ENCODE measurements at places on chromosomes 7 and 10. TPM values are rescaled to one million over a fixed set of nuclear protein-coding genes. Genes with fewer than 3 reads are reported as not detected.

The CLRN3 gene
- total RNA-seq = not detected

The NODAL gene
- total RNA-seq = 29.9 TPM

The CPA4 gene
- total RNA-seq = not detected

The TMEM229A gene
- 0.80 TPM for total RNA-seq

The CFAP70 gene
- total RNA-seq = 0.17 TPM

The TRIM74 gene
- not detected for total RNA-seq

The CTAGE8 gene
- 1.4 TPM for total RNA-seq

The ERVW-1 gene
- total RNA-seq = not detected

The OR2A42 gene
- 0.27 TPM for total RNA-seq

The RNF133 gene
- total RNA-seq = 2.0 TPM

The CADPS2 gene
- 36.9 TPM for total RNA-seq

The HGF gene
- 1.1 TPM for total RNA-seq

DNA sequence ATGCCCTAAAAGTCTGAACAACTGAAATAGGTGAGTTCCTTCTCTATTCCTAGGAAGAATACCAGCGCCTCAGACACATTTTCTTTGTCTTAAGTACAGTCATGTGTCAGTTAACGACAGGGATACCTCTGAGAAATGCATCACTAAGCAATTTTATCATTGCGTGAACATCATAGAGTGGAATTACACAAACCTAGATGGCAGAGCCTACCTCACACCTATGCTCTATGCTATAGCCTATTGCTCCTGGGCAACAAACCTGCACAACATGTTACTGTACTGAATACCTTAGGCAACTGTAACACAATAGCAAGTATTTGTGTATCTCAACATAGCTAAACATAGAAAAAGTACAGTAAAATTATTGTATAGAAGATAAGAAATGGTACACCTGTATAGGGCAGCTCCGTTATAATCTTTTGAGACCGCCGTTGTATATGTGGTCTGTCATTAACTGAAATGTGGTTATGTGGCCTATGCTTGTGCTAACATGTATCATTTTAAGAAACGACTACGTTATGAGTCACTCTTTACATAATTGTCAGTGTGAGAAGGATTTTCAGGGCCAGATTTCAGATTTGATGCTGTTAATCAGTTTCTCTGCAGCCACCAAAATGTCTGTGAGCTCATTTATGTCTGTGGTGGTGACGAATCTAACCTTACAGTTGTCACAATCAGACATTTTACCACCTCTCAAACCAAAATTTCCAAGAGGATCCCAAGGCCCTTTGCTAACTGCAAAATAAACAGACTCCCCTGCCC is 66.1 kb upstream of the STK17A start:
- no peak for DNase-seq

GRCh38 chr7:64599359-64599758 is 36.5 kb upstream of the ZNF680 start:
- DNase-seq = no peak

GRCh38 chr10:24363070-24363469 is 154.1 kb downstream of the KIAA1217 start:
- DNase-seq = no peak

DNA sequence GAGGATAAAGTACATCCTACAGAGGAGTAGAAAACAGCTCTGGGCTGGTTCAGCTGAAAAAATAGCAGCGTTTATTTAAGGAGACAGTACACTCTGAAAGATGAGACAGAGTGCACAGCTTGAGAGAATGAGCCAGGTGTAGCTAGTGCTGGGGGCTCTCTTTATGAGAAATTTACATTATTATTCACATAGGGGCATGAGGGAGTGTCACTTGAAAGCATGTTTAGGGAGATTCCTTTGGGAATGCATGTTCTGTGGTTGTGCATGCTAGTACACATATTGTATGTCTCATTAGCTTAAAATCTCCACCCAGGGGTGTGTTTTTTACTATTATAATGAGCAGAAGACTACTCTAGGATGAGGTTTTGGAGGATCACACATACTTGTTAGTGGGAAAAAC is 1224.4 kb downstream of the REEP3 start:
- DNase-seq = no peak

GRCh38 chr10:119650692-119651513 is at the start of gene BAG3:
Gene BAG3 (plus strand): TSS chr10:119651380. CDS start chr10:119651676, 296 bp downstream.
- peak; percentile 93 for DNase-seq

DNA sequence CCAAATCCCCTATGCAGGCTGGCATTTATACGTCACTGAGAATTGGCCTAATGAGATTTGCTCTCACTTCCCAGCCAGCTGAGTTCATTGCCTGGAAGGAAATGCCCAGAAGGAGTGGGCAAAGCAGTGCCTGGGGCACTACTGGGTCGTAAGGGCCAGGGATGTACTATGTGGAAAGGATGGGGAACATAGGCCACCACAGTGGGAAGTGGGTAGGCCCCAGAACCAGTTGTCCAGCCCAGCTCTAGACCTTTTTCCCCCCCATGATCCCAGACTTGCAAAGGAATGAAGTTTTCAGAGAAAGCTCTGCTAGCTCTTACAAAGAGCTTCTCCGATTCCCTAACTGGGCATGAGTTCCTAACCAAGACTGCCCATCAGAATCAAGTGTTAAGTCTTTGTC is 13.9 kb downstream of the TRPV5 start:
- no peak for DNase-seq

DNA sequence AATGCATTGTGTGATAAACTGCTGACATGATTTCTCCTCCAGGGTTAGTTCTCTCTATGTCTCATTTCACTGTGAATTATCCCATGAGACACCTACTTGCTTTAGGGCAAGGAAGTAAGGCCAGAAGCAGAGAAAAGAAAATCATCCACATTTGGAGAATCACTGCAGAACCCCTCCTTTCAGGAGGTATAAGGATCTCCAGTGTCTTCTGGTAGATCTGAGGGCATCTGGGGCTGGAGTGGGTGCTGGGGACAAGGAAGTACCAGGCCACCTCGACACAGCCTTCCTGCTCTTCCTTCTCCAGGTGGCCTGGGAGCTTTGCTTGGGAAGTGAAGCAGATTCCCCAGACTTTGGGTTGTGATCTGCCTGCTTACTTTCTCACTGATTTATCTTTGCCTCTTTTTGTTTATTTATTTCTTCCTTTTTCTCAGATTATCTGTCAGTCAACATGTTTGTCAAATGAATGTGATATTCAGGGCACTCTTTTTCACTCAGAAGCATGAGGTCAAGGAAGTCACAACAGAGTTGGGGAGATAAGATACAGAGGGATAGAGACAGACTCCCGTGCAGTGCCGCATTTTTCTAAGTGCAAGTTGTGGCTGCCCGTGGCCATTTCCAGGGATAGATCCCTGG is 12.4 kb upstream of the CAMK2G start:
- DNase-seq = no peak

DNA sequence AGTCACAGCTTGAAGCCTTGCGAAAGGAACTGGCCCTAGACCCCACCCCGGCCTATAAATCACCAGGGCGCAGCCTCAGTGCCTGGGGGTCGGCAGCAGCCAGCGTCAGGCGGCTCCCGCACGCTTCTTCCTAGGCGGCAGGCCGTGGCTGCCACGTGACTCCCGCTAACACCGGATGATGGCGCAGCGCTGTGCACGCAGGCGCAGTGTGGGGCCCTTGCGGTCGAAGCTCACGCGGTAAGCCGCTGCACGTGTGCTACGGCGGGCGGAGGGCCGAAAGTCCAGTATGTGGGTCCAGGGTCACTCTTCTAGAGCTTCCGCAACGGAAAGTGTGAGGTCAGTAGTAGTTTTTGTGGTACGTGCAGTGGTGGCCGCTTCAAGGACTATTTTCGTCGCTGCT is at the start of gene STK31:
Gene STK31 (plus strand): TSS at position 220 of the 400 bp plus-strand sequence. CDS start 67 bp downstream, at position 287.
- peak; percentile 53 for DNase-seq

- DNase-seq = peak; percentile 11
These were observed 19.5 kb downstream of the C10orf67 start for GRCh38 chr10:23325132-23325531.

GRCh38 chr10:36303896-36304295 is 661.8 kb upstream of the FZD8 start:
- no peak for DNase-seq

GRCh38 chr7:38327637-38328036 is 54.2 kb upstream of the TARP start:
- no peak for DNase-seq

- DNase-seq = no peak
These were observed 482.1 kb downstream of the DNAJB6 start for GRCh38 chr7:157818701-157819454.

DNA sequence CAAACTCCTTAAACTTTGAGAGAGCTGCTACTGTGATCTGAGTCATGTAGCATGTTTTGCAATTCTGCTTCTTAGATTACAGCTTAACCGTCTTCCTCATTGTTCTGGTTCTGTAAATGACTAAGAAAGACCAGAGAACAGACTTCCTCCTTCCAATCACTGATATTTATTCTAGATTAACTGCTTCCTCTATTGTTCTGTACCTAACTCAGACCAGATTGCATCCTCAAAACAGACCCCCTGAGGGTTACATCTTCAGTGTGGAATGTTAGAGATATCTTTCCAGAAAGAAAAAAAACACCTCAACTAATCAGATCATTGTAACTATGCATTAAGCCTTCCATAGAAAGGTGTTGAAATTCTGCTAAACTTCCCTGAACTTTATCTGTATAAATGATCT is 5.7 kb upstream of the PIP start:
- DNase-seq = no peak

GRCh38 chr7:127998671-127999070 is 32.6 kb downstream of the LRRC4 start:
- no peak for DNase-seq

GRCh38 chr7:149224352-149224751 is 15.1 kb upstream of the ZNF212 start:
- DNase-seq = no peak

GRCh38 chr7:13057462-13058200 is 370.2 kb downstream of the ARL4A start:
- no peak for DNase-seq

GRCh38 chr7:129703751-129704150 is 92.2 kb downstream of the NRF1 start:
- no peak for DNase-seq

DNA sequence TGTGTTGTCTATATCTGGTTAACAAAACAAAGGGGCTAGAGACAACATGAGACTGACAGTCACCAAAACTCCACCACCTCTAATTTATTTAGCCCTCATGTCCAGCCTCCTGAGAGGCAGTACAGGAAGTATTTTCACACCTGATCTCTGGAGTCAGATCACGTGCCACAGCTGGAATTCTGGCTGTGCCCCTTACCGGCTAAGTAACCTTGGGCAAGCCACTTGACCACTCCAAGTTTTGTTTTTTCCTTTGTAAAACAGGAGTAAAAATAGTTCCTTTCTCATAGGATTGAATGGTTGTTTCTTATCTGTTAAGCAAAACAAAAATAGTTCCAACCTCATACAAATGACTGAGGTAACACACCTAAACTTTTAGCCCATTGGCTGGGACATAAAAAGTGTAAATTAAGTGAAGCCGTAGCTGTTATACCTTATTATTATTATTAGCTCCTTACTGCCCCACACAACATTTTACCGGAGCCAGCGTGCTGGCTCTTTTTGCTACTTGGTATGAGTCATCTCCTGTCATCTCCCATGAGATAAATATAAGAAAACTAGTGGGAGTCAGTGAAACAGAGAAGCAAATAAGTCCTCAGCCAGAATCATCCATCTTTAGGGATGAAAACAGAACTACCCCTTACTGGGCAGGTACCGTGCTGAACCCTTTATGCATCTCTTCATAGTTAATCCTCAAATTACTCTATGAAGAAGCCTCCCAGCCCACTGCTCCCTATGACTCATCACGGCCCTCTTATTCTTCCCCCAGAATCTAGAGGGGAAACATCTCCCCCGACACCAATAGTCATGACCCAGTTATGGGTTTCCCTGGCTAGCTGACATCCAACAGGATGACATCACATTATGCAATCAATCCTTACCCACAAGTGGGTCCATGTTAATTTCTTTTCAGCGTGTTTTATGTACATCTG is 44.9 kb downstream of the PPP1R3C start:
- DNase-seq = no peak

DNA sequence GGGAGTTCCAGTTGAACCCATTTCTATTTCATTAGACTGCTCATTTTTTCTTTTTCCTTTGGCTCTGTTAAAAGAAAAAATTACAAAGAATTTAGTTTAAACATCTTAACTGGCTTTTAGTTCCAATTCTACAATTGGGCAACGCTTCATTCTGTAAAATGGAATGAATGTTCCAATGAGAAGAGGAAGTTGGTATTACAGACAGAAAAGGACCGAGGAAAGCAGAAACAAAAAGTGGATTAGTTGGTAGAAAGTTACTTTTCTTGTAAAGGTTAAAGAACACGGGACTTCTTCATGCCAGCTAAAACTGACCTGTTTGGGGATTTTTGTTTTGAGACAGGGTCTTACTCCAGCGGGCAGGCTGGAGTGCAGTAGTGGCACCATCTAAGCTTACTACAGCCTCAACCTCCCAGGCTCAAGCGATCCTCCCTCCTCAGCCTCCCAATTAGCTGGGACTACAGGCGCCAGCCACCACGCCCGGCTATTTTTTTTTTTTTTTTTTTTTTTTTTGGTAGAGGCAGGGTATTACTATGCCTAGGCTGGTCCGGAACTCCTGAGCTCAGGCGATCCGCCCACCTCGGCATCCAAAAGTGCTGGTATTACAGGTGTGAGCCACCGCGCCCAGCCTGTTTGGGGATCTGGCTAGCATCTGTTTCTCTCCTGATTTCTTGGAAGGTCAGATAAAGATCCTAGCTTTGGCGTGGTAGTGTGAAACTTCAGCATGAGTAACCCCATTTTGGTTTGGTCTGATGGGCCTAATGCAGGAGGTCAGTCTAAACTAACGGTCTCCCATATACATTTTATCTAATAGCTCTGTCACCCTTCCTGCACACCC is 1.3 kb upstream of the VDAC2 start:
- no peak for DNase-seq

DNA sequence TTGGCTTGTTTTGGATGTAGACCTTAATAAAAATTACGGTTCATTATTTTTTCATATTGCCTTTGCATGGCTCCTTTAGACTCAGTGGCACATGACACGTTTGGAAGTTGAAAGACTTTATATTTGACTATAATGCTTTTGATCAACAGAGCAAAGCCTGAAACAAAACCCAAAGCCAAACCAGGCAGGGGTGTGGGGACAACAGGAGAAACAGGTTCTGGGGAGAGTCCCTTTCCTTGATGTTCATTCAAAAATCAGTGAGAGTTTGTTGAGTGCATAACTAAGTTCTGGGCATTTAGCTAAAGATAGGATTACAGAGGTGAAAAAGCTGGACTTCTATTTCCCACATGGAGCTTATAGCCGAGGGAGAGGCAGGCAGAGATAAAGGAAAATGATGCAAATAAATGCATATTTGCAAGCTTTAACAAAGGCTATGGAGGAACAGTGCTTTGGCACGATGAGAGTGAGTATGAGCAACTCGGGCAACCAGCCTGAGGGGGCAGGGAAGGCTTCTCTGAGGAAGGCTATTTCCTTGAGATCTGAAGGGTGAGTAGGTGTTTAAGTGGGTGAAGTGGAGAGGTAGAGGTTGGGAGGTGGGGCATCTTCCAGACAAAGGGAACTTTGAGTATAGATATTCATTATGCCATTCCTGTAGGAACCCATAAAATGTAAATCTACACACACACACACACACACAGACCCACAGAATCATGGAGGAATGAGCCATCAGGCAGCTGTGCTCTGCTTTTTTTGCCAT is 34.5 kb upstream of the PDZD8 start:
- no peak for DNase-seq

All from GM23338 (cell line).